CD4-positive, CD25-positive, alpha-beta regulatory T cell (primary cell): ENCODE measurements at places on chromosomes 3 and 15.
A peak's percentile ranks its signal among the peaks of the same experiment; 100 is the strongest.

DNA sequence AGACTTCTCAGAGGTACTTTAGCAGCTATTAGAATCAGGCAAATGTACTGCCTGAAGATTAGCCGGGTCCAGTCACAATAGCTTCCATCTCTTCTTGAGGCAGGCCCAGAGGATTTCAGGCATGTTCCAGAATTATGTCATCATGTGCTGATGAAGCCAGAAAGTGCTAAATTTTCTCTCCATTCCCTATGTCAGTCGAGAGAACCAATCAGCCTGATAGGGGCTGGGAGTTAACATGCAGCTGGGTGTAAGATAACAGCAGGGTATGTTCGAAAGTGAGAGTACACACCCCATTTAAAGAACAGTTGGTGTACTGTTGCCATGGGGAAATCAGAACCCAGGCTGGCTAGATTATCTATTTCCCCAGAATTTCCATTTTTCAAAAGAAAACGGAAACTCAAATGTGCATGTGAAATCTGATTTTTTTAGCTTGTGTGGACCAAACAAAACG is 48.7 kb downstream of the MYH15 start:
- no peak for DNase-seq

DNA sequence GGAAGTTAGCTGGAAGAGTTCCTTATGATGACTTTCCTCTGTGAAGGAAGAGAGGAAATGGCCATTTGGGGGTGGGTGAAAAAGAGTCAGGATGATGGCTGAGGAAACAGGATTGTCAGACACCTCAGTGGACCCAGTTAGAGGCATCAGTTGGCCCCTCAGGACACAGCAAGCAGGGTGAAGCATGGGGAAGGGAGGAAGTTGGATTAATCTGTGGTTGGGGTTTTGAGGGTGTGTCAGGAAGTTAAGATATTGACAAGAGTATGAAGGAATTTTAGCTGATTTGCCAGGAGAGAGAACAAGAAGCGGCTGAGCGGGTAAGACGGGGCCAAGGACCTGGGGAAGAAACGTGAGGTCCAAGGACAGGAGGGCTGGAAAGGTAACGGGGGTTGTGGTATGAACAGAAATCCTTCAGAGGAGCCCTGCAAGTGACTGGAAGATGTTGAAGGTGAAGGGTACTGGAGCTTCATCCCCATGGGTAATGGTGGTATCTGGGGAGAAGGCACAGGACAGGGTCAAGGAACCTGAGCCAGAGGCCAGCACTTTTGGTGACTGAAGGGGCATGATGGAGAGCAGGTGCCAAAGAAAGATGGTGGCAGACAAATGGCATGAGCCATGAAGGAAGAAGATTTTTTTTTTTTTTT is 2.7 kb downstream of the UQCC5 start:
- no peak for DNase-seq

DNA sequence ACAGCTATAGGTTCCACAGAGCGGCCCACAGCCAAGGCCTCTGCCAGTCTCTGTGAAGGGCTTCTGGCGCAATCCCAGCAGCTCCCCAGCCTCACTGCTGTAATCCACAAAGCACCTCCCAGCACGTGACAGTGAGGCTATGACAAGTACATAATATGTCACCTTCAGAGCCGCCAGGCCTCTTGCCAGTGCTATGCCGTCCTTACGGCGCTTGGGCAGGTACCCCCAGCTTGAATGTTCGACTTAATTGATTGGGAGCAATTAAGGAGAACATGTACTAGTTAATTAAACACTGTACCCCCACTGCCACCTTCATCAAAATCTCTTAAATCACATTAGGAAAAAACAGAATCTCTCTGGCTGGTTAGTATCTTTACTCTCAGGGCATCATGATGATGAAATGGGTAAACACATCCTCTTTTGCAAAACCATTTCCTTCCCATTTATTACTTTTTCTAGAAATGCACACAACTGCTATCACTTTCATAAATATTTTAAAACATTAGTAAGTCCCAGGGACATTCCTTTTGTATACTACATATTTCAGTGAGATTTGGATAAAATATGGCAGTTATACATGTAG is 169.9 kb downstream of the XXYLT1 start:
- no peak for DNase-seq

DNA sequence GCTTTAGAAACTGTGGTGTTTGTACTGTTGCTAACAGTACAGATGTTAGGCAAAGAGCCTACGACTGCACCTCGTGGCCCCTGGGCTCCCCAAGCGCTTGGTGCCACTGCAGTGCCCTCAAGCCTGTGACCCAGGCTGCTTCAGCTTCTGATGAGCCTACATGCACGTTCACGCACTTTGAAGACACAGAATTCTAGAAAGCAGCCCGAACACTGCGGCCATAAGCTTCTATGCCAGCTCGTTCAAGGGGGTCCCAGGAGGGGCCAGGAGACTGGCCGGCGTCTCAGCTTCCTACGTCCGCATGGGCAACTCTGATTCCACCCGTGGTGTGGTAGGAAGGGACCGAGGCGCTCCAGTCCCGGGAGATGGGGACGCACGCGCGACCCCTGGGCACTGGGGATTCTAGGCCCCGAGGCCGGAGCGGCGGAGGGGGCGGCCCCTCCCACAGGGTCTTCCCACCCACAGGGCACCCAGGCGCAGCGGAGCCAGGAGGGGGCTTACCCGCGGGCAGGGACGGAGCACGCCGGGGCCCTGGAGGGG is 653 bp downstream of the MYO5C start:
- no peak for DNase-seq

GRCh38 chr3:44340058-44340395 is 1.5 kb downstream of the TCAIM start:
- no peak for DNase-seq

DNA sequence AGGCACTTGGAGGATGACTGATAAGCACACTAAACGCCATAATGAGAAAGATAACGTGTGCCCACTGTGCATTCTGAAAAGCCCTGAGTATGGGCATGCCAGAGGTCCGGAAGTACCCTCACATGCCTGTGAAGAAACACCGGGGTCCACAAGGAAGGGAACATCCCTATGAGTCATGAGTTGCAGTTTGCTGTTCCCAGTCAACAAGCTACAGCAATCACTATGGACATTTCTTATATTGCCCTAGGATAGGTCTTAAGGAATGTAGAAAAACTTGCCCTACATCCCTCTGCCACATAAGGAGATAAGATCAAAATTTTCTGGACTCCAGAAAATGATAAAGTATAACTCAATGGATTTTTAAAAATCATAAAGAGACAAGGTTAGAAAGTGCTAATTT is 9.9 kb downstream of the MB21D2 start:
- no peak for DNase-seq

DNA sequence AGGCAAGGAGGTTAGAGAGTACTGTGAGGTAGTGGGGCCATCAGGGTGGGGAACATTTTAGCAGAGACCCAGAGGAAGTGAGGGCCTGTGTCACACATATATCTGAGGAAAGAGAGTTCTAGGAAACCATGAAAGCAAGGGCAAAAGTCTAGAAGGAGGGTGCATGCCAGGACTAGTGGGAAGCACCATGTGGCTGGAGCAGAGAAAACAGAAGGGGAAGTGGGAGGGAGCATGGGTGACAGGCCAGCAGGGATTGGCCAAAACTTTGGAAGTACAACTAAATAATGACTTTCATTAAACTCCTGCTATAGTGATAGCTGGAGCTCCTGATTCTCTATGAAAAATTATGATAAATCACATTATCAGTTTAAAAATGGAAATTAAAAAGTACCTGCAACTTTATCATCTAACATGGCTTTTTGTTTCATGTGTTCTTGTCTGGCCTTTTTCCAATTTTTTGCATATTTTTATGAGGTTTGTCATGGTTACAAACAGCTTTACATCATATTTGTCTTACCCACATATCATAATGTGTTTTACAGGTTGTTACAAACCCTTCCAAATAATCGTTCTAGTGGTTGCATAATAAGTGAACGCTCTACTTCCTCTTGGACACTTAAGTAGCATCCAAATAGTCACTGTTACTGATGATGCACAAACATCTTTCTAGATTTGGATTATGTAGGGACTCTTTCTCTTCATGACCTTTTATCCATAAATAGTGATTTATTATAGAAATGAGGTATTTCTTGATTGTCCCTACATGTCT is 168.3 kb downstream of the NEK10 start:
- DNase-seq, result no peak

- DNase-seq, result no peak
These were observed 59.7 kb downstream of the SEMA3G start for GRCh38 chr3:52385157-52385556.

- DNase-seq, result no peak
These were observed 51.2 kb downstream of the KCNAB1 start for GRCh38 chr3:156171281-156172267.

DNA sequence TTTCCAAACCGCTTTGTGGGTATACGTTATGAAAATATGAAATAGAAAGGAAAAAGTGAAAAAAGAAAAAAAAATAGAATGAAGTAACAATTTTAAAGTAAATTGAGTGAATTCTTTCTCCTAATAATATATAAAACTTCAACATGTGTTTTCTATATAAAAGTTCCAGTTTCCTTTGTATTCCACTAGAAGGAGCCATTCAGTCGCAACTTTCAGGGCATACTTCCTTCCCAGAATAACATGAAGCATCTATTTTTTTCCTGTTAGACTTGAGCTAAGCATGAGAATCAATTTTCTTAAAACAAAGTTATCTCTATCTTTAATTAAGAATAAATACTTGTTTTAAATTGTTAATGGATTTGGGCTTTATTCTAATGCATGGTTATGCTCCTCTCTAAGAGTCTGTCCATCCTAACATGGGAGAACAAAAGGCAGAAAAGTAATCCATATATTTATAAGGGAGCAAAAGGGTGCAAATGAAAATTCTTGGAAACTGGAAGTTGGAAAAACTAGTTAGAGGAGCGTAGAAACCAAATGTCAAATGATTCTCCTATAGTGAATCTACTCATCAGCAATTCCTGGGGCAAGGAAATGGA is 16.0 kb upstream of the VGLL3 start:
- no peak for DNase-seq

DNA sequence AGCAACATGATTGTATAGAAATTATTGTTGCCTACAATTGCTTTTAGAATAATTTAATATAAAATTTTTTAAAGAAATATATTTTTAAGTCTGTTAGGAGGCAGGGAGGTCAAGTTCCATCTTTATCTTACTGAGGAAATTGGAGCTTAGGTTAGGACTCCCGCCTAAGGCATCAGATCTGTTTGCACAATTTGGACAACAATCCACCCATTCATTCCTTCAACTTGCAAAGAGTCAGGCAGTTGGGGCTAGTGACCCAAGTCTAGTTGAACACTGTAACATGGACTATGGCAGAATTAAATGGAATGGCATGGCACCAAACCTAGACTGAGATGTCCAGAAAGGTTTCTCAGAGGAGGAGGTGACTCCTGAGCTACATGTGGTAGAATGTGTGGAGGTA is 149.4 kb upstream of the SETMAR start:
- no peak for DNase-seq

DNA sequence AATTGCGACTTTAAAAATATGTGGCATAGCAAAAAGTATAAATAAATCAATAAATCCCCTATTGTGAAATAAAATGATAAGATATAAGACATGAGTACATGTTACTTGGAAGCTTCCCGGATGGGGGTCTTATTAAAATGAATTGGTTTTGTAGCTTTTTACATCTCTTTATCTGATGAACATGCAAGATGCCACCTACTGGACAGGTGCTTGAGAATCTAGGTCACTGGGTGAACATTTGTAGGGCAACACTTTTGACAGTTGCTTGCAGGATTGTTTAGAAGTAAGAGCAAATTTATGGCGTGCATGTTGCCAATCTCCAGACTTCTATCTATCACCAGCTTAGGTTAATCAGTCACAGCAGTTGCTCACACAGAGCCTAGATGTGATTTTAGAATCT is 362.7 kb upstream of the SUCLG2 start:
- peak; percentile 27 for DNase-seq

GRCh38 chr3:123790254-123791072 is 93.7 kb downstream of the MYLK start:
- DNase-seq, result no peak

DNA sequence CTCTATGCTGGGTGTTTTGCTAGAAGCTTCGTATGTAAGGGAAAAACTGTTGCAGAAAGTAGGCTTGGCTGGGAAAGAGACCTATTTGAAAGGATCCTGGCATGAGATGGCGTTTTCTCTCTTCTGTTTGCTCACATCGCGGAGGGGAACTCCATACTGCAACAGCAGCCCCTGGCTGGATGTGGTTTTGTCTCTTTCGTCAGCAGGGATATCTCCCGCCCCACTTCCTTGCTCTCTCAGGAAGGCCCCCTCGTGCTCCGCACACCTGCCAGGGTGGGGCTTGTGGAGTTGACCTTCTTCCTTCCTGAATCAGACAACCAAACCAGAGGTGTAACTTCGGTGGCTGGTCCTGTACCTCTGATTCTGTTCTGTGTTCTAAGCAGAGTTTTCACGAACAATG is 26.4 kb upstream of the MYZAP start:
- DNase-seq, result peak; percentile 9

DNA sequence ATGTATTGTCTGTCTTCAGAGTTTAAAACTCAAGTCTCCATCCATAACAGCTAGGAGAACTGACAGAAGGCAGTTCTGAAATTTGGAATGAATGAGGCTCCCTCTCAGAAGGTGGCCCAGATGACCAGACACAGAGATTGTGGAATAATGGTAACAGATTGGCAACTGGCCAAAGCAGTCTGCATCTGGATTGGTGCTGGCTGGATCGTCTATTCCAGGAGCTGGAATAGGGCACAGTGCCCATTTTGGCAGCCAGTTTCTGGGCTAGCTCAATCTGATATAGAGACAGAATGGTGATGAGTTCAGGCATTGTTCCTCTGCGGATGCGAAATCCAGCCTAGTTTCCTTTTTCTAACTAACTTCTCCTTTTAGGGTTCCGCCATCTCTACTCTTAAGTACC is 851.7 kb downstream of the PDCD6IP start:
- DNase-seq, result no peak

DNA sequence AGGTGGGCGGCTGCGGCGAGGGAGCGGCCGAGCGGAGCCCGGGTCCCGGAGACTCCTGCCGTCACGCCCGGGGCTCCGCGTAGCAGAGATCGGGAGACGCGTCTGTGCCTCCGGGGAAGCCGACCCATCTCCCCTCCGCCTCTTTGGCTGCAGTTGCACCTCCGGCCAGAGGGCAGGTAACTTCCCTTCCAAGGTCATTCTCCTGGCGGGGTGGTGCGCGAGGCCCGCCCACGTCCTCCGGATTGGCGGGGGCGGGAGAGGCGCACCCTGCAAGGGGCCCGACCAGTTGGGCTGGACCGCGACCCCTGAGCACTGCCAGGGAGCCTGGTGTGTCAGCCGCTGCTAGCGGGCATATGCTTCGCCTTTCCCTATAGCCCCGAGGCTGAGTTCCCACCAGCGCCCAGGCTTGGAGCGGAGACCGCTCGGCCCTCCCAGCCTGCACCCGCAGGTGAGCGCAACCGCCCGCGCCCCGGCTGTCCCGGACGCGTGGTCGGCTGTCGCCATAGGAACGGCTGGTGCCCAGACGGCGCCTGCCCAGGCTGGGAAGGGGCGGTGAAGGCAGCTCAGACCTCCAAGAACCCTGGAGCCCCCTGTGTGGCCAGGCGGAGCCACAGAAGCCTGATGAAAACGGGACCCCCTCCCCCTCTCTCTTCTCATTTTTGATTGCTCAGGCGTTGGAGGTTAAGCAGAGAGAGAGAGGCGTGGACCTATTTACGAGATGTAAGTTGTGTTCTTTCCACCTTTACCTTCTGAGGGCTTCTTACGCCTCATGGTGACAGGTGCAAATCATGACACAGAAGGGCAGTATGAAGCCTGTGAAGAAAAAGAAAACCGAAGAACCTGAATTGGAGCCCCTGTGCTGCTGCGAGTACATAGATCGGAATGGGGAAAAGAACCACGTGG is 453 bp downstream of the ZDHHC23 start:
- DNase-seq, result peak; percentile 26
